ENCODE measurements at places on chromosomes 4 and X. TPM values are rescaled to one million over a fixed set of nuclear protein-coding genes. Genes with fewer than 3 reads are reported as not detected.

EOLA1 gene
- total RNA-seq: 25.2 TPM

POLN gene
- total RNA-seq: 4.4 TPM

PNMA5 gene
- 0.29 TPM for total RNA-seq

COX7B2 gene
- not detected for total RNA-seq

DNA sequence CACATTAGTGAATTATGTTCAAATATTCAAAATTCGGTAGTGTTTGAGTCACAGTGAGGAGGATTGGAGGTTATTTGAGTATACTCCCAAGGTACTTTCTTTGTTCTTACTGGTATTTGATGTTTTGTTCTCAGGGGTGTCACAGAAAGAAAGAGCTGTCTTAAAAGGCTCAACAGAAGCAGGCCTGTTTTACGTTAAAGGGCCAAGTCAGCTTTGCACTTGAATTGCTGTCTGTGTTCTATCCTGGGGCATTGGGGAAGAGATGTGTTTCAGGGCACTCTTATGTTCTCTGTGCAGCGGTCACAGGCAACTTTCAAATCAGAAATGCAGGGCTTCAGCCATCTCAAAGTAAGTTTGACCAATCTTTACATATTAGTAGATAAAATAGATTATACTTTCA lies 1113.1 kb upstream of the LCORL start:
- no peak overlapping the region for H3K4me3 ChIP-seq
- no peaks in the 10 kb centered on the region for H3K27me3 ChIP-seq
- no peaks in the 10 kb centered on the region for H3K4me1 ChIP-seq
- no peak for DNase-seq
- H3K27ac ChIP-seq: no peak overlapping the region

GRCh38 chr4:77157859-77158486 lies 966 bp downstream of the CCNG2 start:
- peak overlapping the region; percentile 98 for H3K4me3 ChIP-seq
- DNase-seq: peak; percentile 60
- H3K36me3 ChIP-seq: no peaks in the 10 kb centered on the region
- peak overlapping the region; percentile 77 for H3K27ac ChIP-seq

DNA sequence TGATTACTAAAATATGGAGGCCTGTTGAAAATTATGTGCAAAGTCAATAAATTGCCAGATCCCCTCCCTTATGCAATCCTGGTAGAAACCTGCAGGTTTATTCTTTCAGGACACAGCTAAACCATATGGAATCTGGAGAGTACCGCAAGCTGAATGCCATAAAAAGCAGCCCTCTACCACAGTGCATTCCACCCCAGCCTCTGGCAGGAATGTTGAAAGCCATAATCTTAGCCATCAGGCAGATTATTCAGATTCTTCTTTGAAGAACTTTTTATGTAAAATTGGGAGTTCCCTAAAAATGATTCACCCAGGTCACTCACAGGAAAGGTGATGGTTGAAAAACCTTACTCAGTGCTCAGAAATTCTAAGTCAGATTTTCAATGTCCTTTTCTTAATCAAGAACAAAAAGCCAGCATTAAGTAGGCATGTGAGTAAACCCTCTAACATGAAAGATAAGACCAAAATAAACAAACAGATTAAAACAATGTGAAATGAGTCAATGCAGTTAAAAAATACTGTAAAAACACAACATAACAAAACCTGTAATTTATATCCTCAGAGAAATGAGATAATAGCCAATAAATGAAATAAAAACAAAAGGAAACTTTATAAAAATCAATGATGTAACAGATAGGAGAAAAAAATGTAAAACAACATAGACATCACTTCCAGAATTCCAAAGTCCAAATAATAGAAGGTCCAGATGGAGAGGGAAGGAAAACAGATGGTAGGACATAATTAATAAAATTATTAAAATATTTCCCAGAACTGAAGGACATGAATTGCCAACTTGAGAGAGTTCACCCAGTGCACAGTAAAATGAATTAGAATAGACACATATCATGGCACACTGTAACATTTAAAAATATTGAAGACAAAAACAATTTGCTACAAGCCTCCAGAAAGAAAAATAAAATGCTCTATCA lies 226.9 kb downstream of the FSTL5 start:
- no peak for DNase-seq
- H3K27me3 ChIP-seq: no peaks in the 10 kb centered on the region
- H3K36me3 ChIP-seq: no peaks in the 10 kb centered on the region
- no peak overlapping the region for H3K4me3 ChIP-seq
- no peak overlapping the region for H3K27ac ChIP-seq

DNA sequence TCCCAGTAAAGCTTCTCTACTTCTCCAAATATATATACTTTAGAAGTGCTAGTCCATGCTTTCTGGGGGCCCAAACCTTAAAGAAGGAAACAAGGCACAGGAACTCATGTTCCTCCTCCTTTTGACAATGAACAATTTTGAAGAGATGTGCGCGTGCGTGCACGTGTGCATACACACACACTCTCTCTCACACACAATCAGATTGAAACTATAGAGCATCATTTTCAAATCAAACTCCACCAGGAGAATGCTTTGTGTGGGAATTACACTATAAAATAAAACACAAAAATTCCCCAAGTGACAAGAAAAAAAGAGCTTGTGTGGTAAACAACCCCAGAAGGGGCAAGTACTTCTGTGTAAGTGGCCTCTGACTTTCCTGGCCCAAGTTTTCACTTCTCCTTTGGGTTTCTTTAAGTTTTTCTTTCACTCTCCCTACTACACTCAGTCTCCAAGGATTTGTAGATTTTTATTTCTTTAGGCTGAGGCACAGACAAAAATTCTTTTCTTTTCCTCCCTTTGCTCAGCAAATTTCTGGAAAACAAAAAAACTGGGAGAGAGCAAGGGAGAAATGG lies 46.6 kb upstream of the SHISA3 start:
- no peak for DNase-seq
- no peaks in the 10 kb centered on the region for H3K4me1 ChIP-seq
- peaks cover 4% of the 10 kb centered on the region for H3K27me3 ChIP-seq
- no peak overlapping the region for H3K27ac ChIP-seq
- no peaks in the 10 kb centered on the region for H3K36me3 ChIP-seq

DNA sequence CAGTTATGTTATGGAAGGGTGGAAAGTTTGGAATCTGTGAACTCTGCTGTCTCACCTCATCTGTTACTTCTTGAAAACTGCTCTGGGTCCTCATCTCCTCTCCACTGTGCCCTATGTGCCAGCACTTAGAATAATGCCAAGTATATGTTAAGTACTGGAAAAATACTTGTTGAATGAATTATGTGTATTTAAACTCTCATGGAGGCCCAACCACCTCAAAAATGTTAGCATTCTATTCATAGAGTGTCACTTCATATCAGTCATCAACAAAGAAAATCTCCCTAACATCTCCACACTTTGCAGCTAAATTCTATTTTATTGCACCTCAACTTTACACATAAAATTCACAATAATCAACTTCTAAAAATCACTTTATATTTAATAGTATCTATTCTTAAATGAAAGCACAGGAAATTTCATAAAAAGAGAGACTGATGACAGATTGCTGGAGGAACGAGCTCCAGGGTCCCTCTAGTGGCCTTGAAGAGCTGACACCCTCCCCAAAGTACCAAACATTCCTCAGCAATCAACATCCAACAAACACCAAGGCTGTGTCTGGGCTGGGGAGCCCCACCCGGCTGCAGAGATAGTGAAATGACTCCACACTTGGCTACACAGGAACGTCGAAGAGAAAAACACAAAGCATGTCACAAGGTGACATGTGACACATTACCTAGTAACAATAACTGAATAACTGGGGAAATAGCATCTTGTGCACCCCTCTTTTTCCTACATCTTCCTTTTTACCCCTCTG lies 45.8 kb downstream of the SLC39A8 start:
- no peaks in the 10 kb centered on the region for H3K4me1 ChIP-seq
- DNase-seq: peak; percentile 10
- no peaks in the 10 kb centered on the region for H3K36me3 ChIP-seq
- no peak overlapping the region for H3K4me3 ChIP-seq
- H3K27ac ChIP-seq: no peak overlapping the region

- no peak overlapping the region for H3K4me3 ChIP-seq
- H3K27me3 ChIP-seq: no peaks in the 10 kb centered on the region
- H3K4me1 ChIP-seq: no peaks in the 10 kb centered on the region
- no peak overlapping the region for H3K27ac ChIP-seq
Observed at GRCh38 chr4:168353746-168354145, 35.2 kb upstream of the DDX60 start.

- no peaks in the 10 kb centered on the region for H3K27me3 ChIP-seq
- H3K4me3 ChIP-seq: no peak overlapping the region
- no peaks in the 10 kb centered on the region for H3K4me1 ChIP-seq
- no peak overlapping the region for H3K27ac ChIP-seq
- H3K36me3 ChIP-seq: no peaks in the 10 kb centered on the region
- DNase-seq: no peak
Observed at GRCh38 chrX:103616676-103617186, 9.0 kb downstream of the TCEAL3 start.

All from CD4-positive, alpha-beta memory T cell (primary cell).